Mesothelial cell of epicardium (in vitro differentiated cells): ENCODE measurements at places on chromosomes 2 and 18. TPM values are rescaled to one million over a fixed set of nuclear protein-coding genes. Genes with fewer than 3 reads are reported as not detected.

FEV gene
- total RNA-seq: 0.16 to 0.29 TPM (median 0.22 TPM) in 3 replicates

DNA sequence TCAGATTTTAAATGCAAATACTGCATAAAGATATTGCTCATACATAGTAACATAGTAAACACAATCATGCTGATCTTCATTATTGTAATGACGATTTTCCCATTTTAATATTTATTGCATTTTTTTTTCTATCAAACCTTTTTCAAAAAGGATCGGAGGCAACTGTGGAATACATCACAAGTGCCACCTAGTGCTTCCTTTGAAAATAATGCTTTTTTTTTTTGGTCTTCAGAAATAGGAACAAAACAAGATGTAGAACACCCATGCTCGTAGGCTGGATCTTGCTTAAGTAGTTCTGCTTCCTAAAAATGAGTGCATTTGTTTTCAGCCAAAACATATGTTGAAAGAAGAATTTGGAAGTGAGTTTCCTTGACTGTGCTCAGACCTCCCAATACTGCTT is 35.7 kb upstream of the GPR155 start:
- DNase-seq: no peak

DNA sequence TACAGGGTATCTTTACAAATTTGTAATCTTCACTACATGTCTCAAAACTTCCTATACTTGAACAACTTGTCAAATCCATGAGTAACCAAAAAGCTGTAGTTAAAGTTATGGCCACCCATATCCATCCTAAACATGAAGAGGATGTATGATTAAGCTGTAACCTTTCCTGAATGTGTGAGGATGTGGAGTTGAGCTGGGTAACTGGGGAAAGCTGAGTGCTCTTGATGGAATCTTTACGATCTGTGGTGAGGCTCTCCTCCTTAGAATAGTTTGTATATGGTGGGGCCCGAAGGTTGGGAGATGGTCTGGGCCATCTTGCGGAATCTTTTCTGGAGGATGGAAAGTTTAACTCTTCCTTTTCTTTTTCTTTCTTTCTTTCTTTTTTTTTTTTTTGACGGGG is 29.4 kb downstream of the DPP4 start:
- no peak for DNase-seq

HOXD1 gene
- total RNA-seq: not detected in 3 replicates

DNA sequence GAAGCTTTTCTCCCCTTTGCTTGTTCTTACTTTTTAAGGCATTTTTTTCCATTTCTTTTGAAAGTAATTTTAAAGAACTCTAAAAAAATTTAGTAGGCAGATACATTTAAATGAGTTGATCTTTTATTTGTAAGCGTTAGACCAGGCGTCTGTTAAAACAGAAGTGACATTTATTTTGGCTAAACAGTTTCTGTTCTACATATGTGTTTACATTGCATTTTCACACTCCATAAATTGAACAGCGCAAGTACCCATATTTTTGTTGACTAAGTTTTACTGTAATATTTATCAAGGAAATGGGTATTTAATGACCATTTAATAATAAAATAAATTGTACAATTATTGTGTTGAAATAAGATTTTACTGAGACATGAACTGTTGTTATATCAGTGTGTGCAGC is 21.9 kb downstream of the PPM1B start:
- no peak for DNase-seq

GRCh38 chr2:52128081-52128480 is 1096.1 kb upstream of the NRXN1 start:
- DNase-seq: no peak

GRCh38 chr2:61995065-61995464 is 89.6 kb downstream of the COMMD1 start:
- DNase-seq: no peak

- no peak for DNase-seq
These were observed 130.3 kb downstream of the XIRP2 start for GRCh38 chr2:167018590-167018989.

CD226 gene
- 0.31 to 0.84 TPM (median 0.63 TPM) in 3 replicates for total RNA-seq
